Non-pigmented ciliary epithelial cell (primary cell): ENCODE measurements at places on chromosomes 4 and X.
A peak's percentile ranks its signal among the peaks of the same experiment; 100 is the strongest.

DNA sequence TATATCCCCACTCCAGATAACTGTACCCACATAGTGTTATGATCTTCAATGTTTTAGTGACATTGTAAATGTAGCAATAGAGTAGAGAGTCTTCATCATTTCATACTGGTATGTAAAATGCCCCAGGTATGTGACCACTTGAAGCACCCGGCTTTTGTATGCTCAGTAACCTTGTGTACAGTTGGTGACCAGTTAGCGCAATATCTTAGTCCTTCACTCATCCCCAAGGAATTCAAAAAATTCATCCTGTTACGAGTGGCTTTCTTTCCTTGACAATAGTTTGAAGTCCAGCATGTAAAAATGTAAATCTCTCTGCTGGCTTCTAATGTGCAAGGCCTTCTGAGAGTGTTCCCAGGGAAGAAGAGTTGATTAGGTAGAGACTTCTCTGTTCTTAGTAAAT, 145.6 kb downstream of the ARX start:
- peak; percentile 55 for DNase-seq

GRCh38 chrX:136209016-136209738, 42.0 kb downstream of the MAP7D3 start:
- no peak for DNase-seq

DNA sequence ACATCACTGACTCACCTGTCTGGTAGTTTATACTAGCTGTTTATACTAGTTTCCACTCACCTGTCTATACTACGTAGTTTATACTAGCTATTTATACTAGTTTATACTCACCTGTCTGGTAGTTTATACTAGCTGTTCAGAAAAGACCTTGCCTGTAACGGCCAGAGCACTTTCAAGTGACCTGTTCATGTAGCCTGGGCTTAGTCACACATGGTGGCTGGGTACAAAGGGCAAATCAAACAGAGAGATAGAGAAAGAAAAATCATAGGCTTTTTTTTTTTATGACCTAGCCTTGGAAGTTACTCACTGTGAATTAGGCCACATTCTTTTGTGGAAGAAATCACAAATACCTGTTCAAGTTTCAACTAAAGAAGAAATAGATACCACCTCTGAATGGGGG, 30.7 kb upstream of the SPANXN4 start:
- no peak for DNase-seq

- peak; percentile 47 for DNase-seq
These were observed 132.6 kb upstream of the ANK2 start for GRCh38 chr4:112916868-112917267.

DNA sequence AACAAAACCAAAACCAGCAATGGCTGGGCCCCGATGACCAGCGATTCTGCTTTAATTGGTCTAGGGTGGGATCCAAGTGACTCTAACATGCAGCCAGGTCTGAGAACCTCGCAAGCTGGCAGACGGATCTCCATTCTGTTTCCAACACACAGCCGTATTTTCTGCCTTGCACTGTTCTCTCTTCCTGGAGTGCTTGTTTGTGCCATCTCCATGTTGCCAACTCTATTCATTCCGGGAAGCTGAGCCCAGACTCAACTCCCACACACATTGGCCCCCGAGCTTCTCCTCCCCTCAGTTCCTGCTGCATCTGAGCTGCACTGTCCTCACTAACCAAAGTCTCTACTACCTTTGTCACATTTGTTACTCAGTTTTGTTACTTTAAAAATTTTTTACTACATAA, 35.6 kb downstream of the GEMIN8 start:
- no peak for DNase-seq

GRCh38 chr4:25377572-25378436, 741 bp downstream of the ANAPC4 start:
- no peak for DNase-seq

DNA sequence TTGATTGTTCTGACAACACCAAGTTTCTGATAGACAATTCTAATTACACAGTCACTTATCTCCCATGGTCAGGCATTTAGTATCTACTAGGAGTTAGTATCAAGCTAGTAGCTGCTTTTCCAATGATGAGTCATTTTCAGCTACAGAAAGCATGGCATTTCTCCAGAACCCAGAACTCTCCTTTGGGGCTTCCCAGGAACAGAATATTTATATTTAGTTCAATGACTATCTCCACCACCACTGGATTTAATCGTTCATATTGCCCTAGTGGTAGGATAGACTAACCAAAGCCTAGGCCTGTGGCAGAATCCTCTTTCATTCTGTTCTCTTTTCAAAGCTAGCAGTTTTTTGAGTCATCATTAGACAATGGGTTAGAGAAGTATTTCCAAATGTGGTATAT, 569.4 kb downstream of the GABRG1 start:
- DNase-seq, result peak; percentile 30

DNA sequence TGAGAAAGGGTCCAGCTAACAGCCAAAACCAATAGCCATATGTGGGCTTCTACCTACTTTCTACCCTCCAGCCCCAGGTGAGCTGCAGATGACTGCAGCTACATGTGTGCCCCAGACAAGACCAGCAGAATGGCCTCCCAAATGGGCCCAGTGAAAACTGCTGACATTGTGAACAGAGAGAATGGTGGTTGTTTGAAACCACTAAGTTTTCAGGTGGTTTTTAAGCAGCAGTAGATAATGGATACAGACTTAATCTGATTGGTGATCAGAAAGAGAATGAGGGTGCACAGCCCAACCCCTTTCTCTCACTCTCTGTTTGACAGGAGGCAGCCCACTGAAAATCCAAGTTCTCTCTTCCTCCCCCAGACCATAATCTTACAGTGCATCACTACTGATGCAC, 42.5 kb upstream of the BBS12 start:
- DNase-seq, result no peak

DNA sequence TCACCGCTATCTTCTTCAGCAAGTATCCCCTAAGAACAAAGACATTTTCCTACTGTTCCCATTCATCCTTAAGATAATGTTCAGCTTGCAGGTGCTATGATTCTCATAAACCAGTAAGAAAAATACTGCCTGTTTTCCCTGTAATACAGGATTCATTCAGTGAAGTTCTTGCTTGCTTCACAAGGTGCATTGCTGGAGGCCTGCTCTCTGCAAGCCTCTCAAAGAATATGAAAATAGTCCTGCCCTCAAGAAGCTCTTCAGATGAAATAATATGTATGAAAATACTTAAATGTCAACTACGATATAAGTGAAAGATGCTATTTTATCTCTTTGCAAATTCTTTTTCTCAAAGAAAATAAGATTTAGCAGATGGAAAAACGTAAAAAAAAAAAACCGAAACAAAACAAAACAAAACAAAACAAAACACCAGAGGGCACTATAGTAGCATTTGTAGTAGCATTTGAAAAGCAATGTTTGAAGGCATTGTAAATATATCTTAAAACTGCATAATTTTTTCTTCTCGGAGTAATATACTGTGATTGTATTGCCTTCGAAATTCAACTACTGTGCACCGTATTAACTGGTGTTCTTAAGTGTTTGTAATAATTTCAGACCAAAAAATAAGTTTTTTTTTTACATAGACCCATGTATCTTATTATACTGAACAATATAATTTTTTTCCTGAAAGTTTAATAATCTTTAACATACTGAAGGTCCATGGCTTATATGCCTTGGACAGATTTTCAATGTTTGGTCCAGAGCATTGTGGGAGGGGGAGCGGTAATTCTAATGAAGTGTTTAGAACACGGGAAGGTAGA, 26.0 kb downstream of the ADH4 start:
- no peak for DNase-seq

- DNase-seq, result no peak
These were observed 85.1 kb downstream of the CFAP299 start for GRCh38 chr4:80420638-80421037.

GRCh38 chr4:132396636-132397035, 752.5 kb upstream of the PCDH10 start:
- DNase-seq, result peak; percentile 42

DNA sequence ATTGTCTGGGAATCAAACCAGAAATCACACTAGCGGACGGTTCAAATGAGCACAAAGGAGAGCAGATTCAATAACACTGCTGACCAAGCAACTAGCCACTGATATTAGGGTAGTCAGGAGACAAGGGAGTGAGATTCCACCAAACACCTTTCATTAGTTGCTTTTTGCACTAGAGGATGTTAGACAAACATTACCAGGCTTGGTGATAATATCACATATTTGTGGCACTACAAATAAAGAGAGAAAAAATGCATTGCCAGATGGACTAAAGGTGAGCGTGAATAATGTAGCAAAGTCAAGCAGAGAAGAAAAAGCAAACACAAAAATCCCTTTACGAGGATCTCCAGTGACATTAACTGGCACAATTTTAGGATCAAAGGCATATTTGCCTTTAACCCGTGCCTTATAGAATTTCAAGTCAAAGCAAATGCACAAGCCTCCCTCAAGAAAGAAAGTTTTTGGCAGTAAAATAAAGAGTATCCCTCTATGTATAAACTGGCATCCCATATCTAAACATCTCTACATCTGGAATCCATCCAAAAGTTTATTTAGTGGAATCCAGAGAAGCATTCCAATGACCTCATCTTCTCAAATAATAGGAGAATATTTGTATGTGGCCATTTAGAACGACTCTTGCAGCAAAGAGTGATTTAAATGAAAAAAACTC, 290.9 kb downstream of the KCTD8 start:
- no peak for DNase-seq

- no peak for DNase-seq
These were observed 5.4 kb upstream of the GTPBP6 start for GRCh38 chrX:323721-324628.

- DNase-seq, result no peak
These were observed 69.9 kb downstream of the SEL1L3 start for GRCh38 chr4:25792876-25793275.

DNA sequence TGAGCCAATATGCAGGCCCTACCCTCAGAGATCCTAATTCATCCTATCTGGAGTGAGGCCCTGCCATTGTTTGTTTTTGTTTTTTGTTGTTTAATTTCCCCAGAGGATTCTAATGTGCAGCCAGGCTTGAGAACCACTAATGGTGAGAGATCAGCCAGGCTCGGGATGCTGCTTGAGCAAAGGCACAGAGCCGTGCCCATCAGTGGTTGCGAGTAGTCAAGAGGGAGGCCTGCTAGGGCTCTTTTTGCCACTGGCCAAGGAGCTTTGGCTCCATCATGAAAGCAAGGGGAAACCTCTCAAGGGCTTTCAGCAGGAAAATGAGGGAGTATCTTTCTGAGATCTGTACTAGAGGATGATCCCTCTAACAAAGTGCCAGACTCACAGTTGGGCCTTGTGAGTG, 2.7 kb downstream of the TCEANC start:
- no peak for DNase-seq

GRCh38 chrX:7330971-7331746, 183.2 kb upstream of the PUDP start:
- no peak for DNase-seq

GRCh38 chrX:110397339-110397738, 38.7 kb downstream of the RTL9 start:
- DNase-seq, result no peak

GRCh38 chrX:53071604-53072417, 10.4 kb upstream of the TSPYL2 start:
- DNase-seq, result no peak

- DNase-seq, result no peak
These were observed 637.9 kb downstream of the FAT4 start for GRCh38 chr4:125952631-125953030.

- DNase-seq, result no peak
These were observed 398.0 kb downstream of the RAPGEF2 start for GRCh38 chr4:159500861-159501260.

DNA sequence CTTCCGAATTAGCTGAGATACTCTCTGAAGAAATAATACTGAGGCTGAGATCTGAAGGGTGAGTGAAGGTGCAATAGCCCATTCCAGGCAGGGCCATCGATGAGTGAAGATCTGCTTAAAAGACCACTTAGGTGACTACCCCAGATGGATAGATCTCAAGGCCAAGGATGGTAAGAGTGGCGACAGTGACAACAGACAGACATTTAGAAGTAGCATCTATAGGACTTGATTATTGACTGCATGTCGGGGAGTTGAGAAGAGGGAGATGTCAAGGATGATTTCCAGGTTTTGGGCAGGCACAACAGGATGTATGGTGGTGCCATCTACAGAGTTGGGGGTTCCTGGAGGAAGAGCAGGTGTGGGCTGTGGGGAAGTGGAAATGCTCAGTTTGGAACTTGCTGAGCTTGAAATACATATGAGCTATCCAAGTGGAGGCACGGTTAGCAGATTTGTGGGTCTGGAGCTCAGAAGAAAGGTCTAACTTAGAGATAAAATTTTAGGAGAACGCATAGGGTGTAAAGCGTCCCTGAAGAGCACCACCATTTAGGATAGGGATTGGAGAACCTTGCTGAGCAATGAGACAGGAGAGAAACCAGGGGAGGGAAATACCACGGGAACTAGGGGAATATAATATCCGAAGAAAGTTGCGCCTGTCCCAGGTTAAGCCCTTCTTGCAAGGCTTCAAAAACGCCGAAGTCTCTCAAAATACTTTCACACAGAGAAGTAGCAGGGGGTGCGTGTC, 688 bp downstream of the UFSP2 start:
- no peak for DNase-seq

GRCh38 chrX:18971506-18971905, 12.4 kb downstream of the PHKA2 start:
- DNase-seq, result no peak

- DNase-seq, result peak; percentile 6
These were observed 292.0 kb downstream of the CCSER1 start for GRCh38 chr4:90419124-90419711.

DNA sequence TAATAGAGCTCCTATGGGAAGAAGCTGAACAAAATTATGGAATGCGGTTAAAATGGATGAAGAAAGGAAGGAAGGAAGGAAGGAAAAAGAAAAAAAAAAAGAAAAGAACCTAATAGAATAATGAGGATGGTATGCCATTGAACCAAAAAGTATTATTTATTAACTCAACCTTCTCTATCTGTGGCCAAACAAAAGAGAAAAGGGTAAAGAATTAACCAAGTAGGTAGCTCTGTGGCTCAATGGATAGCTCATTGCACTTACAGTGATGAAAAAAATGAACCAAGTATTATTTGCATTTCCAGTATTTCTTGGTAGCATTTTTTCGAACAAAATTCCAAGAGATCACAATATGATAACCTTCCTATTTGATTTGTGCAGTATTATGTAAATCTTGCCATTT, 56.9 kb upstream of the SLC39A8 start:
- no peak for DNase-seq

DNA sequence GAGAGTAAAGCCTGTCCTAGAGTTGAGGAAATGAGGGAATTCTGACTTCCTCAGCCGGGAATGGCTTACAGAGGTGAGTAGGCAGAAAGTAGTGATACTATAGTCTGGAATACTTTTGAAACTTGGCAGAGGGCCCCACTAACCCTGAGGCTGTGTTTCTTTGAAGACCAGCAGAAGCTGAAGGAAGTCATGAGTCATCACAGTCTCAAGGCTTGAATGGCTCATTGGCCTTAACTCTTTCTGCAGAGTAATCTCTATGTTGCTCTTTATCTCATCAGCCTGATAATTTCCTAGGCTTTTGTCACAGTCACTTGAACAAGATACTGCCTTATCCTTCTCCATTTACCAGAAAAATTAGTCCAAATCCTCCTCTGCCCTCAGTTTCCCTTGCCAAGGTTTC, 80.8 kb downstream of the ANKRD50 start:
- peak; percentile 95 for DNase-seq
